Articular chondrocyte of knee joint (primary cell): ENCODE measurements at places on chromosomes 6 and 20. TPM values are rescaled to one million over a fixed set of nuclear protein-coding genes. Genes with fewer than 3 reads are reported as not detected.

BPIFB3 gene
- total RNA-seq: not detected in 2 replicates

C6orf58 gene
- total RNA-seq: not detected in 2 replicates

PRND gene
- not detected in 2 replicates for total RNA-seq

RNF182 gene
- 0.13 and 0.65 TPM in 2 replicates for total RNA-seq
